Stimulated activated CD8-positive, alpha-beta memory T cell treated with anti-CD3 and anti-CD28 coated beads, Interleukin-4, amount 100 ng/mL, for 48 hours (primary cell): ENCODE measurements at places on chromosomes 3 and 15.

GRCh38 chr3:120614765-120615164 is 18.6 kb downstream of the NDUFB4 start:
- no peak for DNase-seq

DNA sequence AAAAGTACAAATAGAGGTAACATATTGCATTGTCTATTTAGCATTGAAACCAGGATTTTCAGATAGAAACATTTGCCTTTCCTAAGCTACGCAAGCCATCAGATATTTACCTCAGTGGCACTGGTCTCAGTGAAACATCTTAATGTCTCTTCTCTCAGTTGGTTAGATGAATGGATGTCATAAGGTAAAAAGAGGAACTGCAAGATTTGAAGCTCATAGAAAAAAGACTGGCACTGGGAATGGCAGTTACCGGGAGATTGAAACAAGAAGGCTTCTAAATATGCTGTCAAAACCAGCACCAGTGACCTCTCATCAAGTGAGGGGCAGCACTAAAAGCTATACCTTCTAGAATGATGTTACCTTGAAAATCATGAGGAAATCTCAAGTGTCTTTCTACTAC is 486.4 kb downstream of the FHIT start:
- DNase-seq: no peak

DNA sequence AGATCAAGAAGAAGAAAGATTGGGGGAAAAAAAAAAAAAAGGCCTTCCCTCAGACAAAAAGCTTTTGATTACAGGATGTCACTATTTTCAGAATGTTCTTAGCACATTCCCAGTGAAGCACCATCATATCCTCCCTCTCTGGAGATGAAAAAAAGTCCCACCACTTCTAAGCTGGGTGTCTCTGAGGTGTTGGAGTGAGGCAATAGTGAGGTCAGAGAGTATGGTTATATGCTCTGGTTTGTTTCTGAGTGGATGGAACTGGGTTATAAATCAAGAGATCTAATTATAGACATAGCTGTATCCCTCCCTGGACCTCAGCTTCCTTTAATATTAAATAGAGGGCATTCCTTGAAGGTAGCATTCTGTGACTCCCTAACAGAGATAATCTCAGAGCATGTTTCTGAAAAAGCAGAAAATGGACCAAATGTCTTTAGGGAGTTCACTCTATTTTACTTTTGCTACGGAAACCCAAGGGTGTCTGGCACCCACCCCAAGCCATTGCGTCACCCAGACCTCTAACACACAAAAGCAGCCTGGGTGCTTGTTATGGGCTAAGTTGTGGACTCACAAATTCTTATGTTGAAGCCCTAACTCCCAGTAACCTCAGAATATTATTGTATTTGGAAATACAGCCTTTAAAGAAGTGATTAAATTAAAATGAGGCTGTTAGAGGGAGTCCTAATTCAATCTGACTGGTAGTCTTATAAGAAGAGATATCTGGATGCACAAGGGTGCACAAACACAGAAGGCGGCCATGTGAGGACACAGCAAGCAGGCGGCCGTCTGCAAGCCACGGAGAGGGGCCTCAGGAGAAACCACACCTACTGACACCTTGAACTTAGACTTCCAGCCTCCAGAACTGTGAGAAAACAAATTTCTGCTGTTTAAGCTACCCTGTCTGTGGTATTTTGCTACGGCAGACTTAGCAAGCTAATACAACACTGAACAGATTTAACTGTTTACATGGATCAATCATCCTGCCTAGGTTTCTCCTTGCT is 81.5 kb downstream of the MB21D2 start:
- DNase-seq: no peak

GRCh38 chr3:143358793-143359491 is 239.4 kb downstream of the CHST2 start:
- DNase-seq: no peak

DNA sequence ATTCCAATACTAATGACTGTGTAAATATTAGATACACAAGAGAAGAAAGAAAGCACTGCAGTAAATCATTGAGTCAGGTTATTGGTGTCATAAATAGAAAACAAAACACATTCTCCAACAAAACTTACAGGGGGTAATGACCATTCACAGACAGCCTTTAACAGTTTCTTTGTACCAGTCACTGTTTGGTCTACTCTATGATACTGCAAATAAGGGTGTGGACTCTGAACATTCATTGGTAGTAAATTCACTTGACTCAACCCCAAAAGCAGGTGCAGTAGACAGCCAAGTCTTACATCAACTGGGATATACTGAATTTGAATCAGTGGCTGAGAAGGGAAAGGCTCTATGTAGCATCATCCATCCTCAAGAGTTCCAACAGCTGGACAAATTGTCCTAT is 463.5 kb downstream of the FOXP1 start:
- no peak for DNase-seq

DNA sequence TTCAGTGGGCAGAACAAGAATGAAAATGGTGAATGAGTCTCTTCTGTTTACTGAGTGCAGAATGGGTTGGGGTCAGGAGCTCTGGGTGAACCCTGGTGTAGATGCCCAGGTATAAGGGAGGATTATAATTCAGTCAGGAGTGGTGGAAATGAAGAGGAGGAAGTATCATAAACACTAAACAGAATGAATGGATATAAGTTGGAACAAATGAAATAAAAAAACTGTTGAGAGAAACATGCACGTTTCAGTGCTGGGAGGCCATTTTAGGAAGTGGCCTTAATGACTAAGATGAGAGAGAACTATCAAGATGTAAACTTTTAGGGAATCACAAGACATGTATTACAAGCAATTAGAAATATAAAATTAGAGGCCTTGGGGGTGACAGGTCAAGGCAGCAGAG is 32.8 kb upstream of the LEKR1 start:
- DNase-seq: no peak

GRCh38 chr15:56358604-56359003 is 6.6 kb upstream of the TEX9 start:
- no peak for DNase-seq

- DNase-seq: no peak
These were observed 3.7 kb downstream of the DAZL start for GRCh38 chr3:16601537-16602005.

DNA sequence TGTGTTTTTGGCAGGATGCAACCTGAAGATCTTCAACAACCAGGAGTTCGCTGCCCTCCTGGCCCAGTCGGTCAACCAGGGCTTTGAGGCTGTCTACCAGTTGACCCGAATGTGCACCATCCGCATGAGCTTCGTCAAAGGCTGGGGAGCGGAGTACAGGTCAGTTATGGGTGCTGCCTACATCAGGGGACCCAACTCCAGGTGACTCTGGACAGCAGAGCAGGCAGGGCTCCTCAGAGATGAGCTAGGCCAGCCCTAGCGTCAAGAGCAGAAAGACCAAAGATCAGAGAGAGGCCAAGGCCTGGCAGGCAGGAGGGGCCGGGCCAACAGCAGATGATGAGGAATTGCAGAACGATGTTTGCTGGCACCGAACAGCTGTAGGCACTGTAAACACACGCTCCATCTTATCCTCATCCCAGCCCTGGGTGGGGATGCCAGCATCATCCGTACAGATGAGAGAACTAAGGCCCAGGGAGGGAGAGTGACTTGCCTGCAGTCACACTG is 67.1 kb downstream of the AAGAB start:
- DNase-seq: peak; percentile 18

DNA sequence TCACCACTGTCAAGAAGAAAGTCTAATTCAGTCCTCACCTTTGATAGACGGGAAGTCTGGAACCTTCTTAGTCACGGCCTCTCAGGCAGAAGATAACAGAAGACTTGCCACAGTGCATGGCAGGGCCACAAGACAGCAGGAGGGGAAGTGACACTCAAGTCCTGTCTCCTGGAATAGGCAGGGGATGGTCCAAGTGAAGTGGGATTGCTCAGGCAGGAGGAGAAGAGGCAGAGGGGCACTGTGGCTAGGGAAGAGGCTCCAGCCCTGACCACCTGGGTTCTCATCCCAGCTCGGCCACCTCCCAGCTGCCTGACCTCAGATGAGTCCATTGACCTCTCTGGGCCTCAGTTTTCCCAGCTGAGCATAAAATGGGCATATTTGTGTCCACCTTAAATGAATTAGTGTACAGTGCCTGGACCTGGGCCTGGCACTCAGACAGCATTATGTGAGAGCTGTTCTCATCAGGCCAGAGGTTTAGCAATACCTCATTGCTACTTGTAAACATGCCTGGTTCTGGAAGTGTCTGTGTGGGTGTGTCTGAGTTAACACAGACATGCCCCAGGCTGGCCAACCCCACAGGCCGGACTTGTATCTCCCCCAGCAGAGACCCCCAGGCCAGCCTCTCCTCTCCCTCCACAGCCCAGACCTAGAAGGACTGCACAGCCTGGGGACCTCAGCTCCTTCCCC is 11.5 kb upstream of the PCSK6 start:
- DNase-seq: no peak

GRCh38 chr3:40465456-40465855 is 8.3 kb downstream of the RPL14 start:
- DNase-seq: no peak

GRCh38 chr15:84979651-84980050 is 2.0 kb upstream of the PDE8A start:
- DNase-seq: no peak

DNA sequence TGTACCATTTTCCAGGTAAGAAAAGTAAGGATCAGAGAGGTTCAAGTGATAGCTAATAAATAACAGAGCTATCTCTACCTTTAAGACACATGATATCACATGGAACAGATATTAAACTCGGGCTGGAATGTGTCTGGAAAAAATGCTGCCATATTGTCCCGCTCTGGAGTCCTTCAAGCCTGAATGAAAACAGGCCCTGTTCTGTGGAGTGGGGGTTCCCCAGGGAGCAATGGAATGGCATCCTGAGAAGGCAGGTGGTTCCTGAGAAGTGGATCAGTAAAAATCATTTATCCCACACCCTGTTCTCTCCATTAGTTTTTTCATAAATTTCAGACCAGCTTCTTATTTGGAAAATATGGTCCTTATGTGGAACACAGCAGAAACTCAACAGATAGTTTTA is 57.3 kb upstream of the PRTG start:
- DNase-seq: no peak

GRCh38 chr15:69997813-69998212 is 99.9 kb downstream of the TLE3 start:
- no peak for DNase-seq

DNA sequence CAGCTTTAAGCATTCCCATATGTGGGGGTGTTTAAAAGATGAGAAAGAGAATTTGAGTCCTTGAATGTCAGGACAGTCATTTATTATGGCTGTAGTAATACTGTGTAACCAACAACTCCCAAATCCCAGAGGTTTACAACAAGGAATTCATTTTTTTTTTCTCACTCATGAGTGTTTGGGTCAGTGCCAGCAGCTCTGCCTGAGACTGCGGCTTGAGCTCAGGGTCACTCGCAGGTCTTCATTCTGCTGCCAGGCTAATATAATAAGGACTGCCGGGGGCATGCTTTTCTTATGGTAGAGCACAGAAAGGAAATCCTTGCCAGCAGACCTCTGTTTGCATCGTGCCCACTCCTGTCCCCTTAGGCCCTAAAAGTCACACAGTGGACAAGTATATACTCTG is 277.9 kb upstream of the LMCD1 start:
- no peak for DNase-seq

GRCh38 chr3:52829906-52830463 is 487 bp downstream of the ITIH4 start:
- DNase-seq: no peak

- DNase-seq: peak; percentile 24
These were observed 982.7 kb upstream of the NR2F2 start for GRCh38 chr15:95347837-95348236.

GRCh38 chr3:119316313-119316670 is 22.1 kb downstream of the ARHGAP31 start:
- no peak for DNase-seq

DNA sequence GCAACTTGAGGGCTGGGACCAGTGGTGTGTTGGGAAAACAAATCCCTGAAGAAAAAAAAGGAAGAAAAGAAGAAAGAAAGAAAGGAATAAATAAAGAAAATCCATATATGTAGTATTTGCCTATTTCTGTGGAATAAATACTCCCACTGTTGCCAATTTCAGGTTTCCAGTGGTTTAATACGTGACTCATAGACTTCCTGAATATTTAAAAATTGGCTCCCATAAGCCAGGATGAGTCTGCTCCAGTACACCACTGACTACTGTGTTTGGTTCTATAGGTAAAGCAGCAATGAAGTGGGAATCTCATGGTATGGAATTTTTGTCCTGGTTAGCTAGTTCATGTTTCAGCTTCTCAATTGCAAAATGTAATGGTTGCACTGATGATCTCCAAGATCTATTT is 31.6 kb downstream of the PYDC2 start:
- DNase-seq: no peak

- no peak for DNase-seq
These were observed 67.2 kb downstream of the LIPC start for GRCh38 chr15:58498821-58499580.

DNA sequence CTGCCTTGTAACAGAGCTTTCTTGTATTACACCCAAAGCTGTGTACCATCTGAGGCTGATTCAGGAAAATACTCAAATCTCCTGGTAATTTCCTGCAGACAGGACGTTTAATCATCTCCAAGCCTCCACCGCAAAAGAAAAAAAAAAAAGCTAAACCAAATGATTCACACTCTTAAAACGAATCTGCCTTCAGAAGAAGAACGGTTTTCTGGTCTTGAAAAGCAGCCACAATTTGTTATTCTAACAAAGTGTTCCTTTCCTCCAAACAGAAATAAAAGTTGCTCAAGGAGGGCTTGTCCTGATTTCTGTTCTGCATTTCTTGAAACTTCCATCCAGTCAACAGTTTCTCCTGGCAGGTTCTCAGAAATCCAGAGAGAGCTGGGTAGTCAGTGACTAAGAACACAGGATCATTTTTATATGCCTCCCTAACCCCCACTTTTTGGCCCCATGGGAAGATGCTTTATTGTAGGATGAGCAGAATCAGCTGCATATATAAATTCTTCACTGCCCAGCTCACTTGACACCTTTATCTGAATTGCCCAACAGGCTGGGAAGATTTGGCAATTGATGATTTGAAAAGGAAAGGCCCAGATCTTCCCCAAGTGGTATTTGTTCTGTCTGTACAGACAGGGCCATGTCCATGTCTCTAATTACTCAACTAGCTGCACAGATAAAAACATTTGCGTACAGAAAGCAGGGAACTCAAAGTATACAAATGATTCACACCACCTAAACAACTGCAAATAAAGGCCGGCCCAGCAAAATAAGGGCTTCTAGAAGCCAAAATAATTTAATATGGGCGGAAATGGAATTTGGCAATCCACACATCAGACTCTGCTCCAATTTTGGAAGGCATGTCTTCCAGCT is 41.0 kb upstream of the PRICKLE2 start:
- no peak for DNase-seq

GRCh38 chr15:60590935-60591495 is 112.1 kb upstream of the ICE2 start:
- DNase-seq: peak; percentile 71

DNA sequence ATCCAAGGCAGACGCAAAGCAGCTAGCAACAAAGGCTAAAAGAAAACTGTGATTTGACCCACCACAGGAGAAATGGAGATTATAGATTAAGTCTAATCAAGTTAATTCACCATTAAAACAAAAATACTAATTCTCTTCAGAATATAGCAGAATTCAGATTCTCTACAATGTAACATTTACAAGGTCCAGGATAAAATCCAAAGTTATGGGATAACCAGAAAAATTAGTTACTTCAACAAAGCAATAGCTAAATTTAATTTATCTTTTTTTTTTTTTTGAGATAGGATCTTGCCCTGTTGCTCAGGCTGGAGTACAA is 284.6 kb upstream of the MANF start:
- no peak for DNase-seq
